Aorta (tissue), 5 donors: ENCODE measurements at places on chromosomes 2 and 18.

GRCh38 chr2:180991820-180992219, 11.4 kb downstream of the UBE2E3 start:
- no peak for DNase-seq

DNA sequence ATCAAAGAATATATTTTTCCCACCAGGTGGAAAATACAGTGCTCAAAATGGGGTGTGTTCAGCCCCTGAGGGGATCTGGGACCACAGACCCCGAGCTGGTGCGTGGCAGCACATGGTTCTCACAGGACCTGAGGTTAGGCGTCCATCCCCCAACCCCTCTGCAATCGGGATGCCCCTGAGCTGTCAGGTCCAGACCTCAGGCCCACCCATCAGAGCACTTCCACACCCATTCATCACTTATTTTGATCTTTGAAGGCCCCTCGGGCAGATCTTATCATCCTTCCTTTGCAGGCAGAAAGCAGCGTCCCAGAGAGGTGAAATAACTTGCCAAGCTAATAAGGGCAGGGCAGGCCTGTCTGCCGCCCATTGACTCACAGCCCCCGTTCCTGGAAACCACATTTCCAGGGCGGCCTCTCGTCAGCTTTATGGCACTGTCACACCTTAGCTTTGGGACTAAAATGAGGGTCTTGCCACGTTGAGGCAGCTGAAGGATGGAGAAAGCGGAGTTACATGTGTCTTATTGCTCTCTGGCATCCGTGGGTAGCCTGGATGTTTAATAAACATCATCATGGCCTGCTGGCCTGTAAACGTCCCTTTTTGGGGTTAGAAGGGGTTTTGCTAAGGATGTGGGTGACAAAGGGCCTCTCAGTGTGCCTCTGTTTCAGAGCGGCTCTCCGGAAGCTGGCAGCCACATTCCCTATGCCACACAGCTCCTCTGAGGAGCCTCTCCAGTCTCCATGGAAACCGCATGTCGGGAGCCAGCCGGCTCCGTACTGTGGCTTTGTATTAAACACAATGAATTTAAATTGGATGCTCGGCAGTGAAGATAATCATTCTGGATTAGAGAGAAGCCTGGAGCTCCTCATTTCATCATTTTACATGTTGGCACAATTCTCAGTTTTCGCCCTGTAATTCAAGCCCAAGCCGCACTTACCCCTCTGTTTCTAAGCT, 58.3 kb upstream of the MAPRE3 start:
- no peak for DNase-seq

DNA sequence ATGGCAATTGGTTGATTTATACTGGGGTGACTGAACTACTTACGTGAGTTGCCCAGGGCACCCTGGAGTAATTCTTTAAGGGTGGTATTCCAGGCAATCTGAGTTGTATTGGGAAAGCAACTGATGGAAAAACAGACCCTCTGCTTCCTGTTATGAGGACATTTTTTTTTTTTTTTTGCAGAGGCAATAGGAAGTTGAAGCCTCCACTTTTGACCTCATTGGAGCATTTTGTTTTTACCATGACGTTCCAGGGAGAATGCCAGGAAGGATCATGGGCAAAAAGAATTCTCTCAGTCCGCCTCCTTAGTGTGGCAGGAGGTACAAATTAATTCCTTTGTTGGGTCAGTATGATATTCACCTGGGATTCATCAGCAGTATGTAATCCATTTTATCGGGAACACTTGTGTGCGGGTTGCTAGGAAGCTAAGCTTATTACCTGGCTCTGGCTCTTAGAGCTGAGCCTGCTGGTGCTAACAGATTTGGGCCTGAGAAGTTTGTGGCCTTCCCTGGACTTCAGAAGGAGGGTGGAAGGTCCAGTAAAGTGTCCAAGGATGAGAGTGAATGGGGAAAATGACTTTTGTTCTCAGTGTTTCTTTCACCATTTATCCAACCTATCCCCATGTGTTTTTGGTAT, 272.9 kb upstream of the EPAS1 start:
- no peak for DNase-seq

DNA sequence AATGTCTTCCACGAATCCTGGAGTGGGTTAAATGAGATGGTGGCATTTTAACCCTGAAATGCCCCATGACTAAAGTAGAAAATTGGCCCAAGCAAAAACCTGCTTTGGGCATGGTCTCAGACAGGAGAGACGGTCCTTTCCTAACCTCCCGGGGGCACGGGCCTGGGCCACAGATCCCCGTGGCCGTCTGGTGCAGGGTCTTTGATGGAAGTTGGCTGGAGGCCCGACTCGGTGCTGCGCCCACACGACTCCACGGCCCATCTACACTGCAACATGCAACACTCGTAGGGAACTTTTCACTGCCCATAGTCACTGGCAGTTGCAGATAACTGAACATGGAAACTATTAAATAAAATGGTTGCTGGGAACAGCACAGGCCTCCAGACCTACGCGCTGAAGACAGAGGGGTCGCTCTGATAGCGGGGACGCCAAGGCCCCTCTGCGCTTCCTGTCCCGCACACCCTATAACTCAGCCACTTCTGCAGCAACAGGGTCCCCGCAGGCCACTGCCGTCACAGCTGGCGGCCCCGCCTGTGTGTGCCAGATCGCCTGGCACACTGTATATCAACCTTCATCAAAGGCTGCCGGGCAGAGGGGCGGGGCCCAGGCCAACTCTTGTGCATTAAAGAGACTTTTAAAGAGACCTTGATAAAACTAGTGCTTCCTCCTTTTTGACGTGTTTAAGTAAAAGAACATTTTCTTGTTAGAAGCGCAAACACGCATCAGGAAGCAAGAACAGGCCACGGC, 214.1 kb downstream of the TWIST2 start:
- no peak for DNase-seq

GRCh38 chr18:13405305-13406038, 186.9 kb downstream of the LDLRAD4 start:
- no peak for DNase-seq

DNA sequence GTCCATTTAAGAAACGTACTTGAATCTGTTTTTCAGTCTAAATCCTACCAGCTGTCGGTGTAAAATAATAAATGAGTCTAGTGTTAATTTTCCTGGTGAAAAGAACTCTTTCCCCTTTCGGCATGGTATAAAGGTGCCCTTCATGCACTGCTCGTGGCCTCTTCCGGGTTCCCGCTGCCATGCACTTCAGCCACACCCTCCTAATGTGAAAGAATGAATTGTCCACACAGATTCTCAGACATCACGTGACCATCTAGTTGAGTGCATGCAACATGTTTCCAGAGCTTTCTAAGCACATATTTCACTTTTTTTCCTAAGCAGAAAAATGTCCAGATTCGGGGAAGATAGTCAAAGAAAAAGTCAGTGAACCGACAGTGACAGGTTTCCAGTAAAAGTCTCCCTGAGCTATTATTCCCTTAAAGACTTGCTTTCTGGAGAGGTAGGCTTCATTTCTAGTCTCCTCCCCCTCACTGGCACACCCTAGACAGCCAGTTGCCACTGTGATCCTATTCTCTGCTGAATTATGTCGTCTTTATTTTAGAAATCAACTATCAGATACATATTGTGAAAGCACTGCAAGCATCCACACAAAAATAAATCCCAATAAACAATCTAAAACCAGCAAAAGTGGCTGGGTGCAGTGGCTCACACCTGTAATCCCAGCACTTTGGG, 65.9 kb upstream of the RPL31 start:
- DNase-seq = no peak

GRCh38 chr2:216142540-216142939, 33.4 kb downstream of the XRCC5 start:
- DNase-seq = no peak

- DNase-seq = no peak
These were observed 5.6 kb downstream of the PPP4R1 start for GRCh38 chr18:9608728-9609127.

DNA sequence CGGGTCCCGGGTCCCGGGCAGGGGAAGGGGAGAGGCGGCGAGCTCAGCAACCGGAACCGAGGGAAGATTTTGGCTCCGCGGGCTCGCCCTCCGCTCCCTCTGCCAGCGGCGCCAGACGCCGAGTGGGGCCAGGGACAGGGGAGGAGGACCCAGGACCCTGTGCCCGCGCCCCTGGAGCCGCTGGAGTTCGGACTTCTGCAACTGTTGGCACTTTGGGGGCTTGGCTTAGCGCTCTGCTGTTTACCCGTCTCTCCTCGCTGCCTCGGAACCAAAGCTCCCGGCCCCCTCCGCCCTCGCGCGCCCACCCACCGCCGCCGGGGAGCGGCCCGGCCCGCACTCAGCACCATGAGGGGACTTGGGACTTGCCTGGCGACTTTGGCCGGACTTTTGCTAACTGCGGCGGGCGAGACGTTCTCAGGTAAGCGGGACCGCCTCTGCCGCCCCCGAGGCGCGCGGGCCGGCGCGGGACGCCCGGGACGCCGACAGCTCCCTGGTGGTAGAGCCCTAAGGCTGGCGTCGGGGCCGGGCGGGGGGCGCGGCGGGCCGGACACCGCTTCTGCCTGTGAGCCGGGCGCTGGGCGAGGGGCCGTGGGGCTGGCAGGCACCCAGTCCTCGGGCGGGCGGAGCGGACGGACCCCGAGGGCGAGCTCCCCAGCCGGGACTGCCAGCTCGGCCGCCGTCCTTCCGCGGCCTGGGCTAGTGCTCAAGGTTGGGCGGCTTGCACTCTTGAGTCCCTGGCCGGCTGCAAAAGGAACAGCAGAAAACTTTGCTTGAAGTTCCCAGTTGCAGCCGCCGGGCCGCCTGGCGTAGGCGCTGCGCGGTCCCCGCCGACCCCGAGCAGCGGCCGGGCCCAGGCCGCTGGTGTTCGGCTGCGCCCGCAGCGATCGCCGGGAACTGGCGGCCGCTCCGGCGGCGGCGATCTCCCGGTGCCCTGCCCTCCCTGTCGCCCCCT, 634 bp downstream of the PTPRM start:
- DNase-seq = peak; percentile 85

DNA sequence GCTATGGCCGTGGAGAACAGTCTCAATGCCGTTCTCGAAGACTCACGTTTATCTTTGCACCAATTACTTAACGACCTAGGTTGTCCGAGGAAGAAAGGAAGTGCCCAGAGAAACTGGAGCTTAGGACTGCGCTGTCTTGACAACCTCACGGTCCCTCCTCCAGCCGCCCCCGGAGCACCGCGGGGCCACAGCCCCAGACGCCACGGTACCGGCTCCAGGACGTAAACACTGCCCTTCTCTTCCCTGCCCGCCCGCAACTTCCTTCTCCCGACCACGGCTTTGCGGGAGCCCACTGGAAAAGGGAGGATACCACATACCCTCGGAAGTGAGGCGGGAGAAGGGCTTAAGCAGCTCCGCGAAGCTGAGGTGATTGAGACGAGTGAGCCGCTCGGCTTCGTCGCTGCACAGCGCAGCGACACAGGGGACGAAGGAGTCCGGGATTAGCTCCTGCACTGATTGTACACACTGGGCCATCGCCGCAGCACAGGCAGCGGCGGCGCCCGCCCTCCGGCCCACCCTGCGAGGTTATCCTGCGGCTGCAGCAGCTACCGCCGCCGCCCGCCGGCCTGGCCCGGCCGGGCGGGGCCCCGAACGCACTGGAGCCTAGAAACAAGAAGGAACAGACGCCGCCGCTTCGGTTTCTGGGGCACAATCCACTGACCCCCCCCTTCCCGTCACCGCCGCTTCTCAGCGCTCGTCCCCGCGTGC, 483 bp downstream of the TRAPPC8 start:
- DNase-seq = peak; percentile 80
